Cerebellar cortex (tissue), 1 donor: ENCODE measurements at places on chromosomes 5 and 9.

DNA sequence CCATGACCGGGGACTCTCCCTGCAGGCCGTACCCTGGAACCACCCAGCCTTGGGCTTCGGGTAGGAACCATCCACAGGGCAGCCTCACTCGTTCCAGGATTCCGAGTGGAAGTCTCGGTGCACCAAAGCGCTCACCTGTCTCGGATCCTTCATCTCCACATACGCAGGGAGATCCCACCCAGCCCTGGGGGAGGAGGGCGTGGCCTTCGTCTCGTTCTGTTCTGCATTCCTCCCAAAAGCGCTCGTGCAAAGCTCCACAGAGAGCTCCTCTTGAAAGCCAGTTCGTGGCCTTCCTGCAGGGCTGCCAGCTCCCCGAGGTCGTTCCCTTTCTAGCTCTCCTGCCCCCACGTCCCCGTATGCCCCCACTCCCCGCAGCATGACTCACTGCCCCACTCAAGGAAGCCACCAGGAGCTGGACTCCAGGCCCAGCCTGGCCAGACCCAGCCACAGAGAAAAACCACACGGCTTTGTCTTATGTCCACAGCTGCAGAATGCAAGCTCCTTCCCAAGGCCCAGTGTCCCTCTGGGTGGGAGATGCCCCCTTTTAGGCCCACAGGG lies 65.0 kb upstream of the SARDH start:
- no peak for DNase-seq

DNA sequence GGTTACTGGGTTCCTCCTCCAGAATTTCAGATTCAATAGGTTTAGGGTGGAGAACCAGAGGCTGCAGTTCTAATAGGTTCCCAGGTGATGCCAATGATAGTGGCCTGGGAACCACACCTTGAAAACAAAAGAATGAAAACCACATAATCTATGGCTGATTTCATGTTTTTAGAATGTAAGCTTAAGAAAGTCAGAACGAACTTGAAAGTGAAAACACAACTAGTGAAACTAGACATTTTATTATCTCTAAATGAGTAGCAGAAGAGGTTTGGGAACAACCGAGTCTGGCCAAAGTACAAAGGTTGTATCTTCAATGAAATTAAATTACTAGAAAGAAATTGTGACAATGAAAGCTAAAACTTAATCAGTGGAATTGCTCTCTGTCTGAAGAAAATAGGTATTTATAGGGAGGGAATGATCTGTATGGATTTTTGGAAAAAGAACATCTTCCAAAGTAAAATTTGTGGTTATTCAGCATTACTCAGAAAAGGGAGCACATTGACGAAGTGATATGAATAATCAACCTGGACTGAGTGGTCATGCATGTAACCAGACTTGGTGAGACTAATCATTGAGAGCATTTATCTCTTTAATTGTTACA lies 24.9 kb upstream of the CEP120 start:
- DNase-seq = no peak

GRCh38 chr5:139820606-139821005 lies 25.0 kb downstream of the PSD2 start:
- no peak for DNase-seq

DNA sequence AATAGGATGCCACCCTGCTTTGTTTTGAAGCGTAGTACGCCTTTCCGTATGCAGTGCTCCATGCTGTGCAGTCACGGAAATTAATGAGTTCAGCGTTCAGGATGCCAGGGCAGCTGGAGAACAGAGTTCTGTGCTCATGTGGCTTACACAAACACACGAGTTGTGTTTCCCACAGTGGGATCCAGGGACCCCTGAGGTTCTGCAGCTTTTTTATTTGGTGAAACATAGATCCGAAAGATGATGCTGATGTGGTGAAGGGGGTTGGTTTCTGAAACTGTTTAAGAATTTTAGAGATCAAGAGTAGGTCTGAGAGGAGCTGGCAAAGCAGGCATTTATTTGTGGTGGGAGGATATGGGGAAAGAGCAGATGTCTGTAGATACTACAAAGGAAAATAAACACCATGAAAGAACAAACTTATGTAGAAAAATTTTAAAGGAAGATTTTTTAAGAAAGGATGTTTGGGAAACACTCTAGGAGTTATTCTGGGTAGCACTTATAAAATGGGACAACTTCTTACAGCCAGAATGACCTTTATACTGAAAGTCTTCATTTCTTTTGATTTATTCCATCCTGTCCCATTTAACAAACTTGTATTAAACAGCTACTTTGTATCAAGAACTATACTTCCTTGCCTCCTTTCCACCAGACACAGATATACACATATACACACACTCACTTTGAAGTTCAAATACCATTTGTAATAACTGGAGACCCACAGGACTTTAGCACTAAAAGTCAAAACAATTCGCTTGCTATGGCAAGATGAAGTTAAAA lies 52.7 kb downstream of the ITGA1 start:
- DNase-seq = no peak

GRCh38 chr5:132838516-132839282 lies 8.3 kb upstream of the SHROOM1 start:
- DNase-seq = peak; percentile 64

- DNase-seq = no peak
Observed at GRCh38 chr5:136191304-136192014, 1.5 kb downstream of the SMIM32 start.

GRCh38 chr5:38543886-38544285 lies 12.6 kb downstream of the LIFR start:
- DNase-seq = no peak

- no peak for DNase-seq
Observed at GRCh38 chr9:90815183-90815943, 13.7 kb downstream of the SYK start.

- peak; percentile 34 for DNase-seq
Observed at GRCh38 chr9:13274886-13275641, 4.4 kb downstream of the MPDZ start.

DNA sequence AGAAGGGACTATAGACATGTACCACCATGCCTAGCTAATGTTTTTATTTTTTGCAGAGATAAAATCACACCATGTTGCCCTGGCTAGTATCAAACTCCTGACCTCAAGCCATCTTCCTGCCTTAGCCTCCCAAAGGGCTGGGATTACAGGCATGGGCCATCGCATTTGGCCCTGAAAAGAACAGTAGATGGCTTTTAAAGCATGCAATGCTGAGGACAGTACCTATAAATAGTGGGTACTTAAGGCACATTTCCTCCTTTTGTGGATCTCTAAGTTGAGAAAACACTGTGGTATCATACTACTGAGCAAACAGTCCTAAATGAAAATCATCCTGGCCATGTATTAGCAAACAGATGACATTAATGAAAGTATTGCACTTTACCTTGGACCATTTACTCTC lies 119.4 kb downstream of the TTC39B start:
- no peak for DNase-seq

- DNase-seq = no peak
Observed at GRCh38 chr9:37452611-37453010, 12.6 kb downstream of the ZBTB5 start.

DNA sequence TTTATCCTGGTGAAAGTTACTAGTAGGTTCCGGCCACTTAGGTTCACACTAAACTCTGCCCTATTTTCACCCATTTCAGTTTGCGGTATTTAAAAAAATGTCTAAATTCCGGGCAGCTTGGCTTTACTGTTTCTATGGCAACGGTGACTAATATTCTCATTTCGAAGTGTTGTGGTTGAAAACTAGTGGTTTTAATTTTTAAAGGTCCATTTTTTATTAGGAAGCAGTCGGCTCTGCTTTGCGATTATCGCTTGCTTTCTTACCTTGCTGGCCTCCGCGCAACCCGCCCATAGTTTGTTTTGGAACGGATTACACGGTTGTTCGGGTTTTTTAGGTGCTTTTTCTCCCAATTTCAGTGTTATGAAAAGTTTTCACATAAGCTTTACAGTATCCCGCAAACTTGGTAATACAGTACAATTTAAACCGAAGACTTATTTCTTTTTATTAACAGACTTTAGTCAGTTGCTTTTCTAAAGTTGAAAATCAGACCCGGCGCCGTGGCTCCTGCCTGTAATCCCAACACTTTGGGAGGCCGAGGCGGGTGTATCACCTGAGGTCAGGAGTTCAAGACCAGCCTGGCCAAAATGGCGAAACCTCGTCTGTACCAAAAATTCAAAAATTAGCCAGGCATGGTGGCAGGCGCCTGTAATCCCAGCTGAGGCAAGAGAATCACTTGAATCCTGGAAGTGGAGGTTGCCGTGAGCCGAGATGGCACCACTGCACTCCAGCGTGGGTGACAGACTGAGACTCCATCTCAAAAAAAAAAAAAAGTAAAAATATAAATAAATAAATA lies 1.6 kb downstream of the KDM4C start:
- DNase-seq = no peak
